ENCODE measurements at places on chromosomes 7 and 10.

GRCh38 chr7:24477398-24478136 lies 95.7 kb upstream of the PALS2 start:
- no peak for DNase-seq

GRCh38 chr10:2425320-2425719 lies 642.0 kb upstream of the PFKP start:
- no peak for DNase-seq

GRCh38 chr10:132879408-132880127 lies 62.8 kb downstream of the CFAP46 start:
- DNase-seq: no peak

DNA sequence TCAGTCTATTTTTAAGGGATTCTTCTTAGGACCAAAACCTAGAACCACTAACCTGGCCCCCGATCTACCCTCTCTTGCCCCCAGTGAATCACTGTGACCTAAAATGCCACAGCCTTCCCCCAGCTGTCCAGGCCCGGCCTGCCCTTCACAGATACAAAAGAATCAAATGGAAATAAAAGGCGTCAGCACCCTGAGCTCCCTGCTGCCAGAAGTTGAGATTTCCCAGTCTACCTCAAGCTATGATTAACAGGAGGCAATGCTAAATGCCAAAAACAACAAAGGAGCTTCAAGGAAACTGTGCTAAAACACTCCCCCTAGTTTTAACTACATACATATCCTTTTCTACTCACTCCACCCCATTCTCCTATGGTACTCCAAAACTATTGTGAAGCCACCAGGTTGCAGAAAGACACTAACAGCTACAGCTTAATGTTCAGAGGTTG lies 67.8 kb downstream of the GSAP start:
- DNase-seq: no peak

GRCh38 chr7:18770822-18771221 lies 275.3 kb downstream of the HDAC9 start:
- no peak for DNase-seq

- no peak for DNase-seq
Observed at GRCh38 chr10:91579329-91579985, 53.4 kb downstream of the PPP1R3C start.

GRCh38 chr7:66921918-66922486 lies 977 bp downstream of the TMEM248 start:
- DNase-seq: no peak

- DNase-seq: no peak
Observed at GRCh38 chr10:36141856-36142560, 499.9 kb upstream of the FZD8 start.

GRCh38 chr7:22610951-22611757 lies 111.2 kb upstream of the STEAP1B start:
- DNase-seq: no peak

- peak; percentile 67 for DNase-seq
Observed at GRCh38 chr7:148264933-148265557, 325.5 kb upstream of the C7orf33 start.

GRCh38 chr10:64465653-64466052 lies 944.5 kb downstream of the REEP3 start:
- no peak for DNase-seq

DNA sequence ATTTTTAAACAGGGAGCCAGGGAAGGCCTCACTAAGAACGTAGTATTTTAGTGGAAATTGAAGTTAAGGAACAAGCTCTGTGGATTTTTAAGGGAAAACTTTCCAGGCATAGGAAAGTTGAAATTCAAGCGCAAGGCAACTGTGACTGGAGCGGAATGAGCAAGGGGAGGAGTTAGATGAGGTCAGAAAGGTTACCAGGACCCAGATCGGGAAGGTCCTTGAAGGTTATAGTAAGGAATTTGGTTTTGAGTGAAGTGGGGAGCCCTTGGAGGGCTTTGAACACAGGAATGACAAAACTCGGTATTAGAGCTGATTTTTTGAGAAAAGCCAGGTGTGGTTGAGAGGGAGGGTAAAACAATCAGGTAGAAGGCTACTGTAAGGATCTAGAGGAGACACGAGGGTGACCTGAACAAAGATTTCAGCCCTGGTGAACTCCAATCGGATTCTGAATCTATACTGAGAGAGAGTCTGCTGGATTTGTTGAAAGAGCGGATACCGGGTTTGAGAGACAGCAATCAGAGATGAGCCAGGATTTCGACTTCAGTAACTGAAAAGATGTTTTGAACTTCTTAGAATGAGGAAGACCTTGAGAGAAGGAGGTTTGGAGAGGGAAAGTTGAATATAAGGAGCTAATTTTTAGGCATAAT lies 1013.9 kb downstream of the NRG3 start:
- no peak for DNase-seq

DNA sequence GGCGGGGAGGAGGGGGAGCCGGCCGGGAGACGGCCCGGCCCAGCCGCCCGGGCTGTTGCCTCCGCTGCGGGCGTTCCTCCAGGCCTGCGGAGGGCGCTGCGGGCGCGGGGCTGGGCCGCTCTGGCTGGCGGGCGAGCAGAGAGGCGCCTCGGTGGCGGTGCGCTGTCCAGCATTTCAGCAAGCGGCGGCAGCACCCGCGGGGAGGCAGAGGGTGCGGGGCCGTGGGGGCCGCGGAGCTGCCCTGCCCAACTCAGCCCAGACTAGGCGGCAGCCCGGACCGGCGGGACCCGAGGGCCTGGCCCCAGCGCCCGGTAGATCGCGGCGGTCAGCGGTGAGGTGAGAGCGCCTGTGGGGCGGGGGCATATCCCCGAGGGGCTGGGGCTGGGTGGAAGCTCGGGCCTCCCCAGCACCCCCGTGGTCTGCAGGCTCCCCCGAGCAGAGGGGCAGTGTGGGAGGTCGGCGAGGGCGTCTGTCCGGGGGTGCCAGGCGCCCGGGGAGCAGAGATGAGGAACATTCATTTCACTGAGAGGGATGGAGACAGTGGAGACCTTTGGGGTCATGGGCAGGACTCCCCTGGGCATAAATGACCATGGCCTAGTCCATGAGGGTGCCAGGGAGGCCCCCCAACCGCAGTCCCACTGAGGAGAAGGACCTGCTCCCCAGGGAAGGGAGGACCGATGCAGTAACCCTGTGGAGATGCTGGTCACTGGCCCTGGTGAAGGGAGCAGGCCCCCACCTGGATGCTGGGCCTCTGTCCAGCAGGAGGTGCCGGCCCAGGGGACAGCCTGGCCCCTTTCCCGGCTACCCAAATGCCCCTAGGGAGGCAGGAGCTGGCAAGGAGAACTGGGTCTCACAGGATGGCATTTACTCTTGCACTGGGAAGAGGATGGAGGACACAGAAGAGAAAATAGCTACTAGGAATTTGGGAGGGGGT lies at the start of gene SRRM3:
SRRM3 (plus strand) TSS at position 165 of the 934 bp plus-strand sequence. CDS start 33,171 bp downstream, outside the sequence.
- peak; percentile 88 for DNase-seq

DNA sequence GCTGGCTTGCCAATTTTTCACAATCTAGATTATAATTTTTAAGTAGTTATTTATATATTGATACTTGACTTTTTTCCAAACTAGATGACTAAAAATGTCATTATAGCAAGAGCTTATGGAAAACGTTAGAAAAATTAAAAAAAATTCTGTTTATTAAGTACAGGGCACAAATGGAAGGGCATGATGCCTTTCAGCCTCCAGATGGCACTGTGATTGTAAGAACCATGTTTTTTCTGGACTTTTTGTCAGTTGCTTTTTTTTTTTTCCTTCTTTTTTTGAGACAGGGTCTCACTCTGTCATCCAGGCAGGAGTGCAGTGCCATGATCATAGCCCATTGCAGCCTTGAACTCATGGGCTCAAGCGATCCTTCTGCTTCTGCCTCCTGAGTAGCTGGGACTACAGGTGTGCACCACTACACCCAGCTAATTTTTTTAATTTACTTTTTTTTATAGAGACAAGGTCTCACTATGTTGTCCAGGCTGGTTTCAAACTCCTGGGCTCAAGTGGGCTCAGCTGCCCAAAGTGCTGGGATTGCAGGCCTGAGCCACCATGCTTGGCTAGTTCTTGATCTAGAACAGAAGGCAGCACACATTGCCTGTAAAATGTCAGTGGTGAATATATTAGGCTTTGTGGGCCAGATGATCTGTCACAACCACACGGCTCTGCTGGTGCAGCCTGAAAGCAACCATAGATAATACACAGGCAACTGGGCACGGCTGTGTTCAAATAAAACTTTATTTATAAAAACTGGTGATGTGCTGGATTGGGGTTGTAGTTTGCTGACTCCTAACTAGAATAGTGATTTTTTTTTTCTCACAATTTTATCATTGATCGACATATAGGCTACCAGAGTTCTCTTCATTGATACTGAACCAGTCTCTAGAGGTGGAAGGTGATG lies 27.4 kb downstream of the UCMA start:
- DNase-seq: no peak

- no peak for DNase-seq
Observed at GRCh38 chr7:140281255-140281654, 104.5 kb upstream of the KDM7A start.

DNA sequence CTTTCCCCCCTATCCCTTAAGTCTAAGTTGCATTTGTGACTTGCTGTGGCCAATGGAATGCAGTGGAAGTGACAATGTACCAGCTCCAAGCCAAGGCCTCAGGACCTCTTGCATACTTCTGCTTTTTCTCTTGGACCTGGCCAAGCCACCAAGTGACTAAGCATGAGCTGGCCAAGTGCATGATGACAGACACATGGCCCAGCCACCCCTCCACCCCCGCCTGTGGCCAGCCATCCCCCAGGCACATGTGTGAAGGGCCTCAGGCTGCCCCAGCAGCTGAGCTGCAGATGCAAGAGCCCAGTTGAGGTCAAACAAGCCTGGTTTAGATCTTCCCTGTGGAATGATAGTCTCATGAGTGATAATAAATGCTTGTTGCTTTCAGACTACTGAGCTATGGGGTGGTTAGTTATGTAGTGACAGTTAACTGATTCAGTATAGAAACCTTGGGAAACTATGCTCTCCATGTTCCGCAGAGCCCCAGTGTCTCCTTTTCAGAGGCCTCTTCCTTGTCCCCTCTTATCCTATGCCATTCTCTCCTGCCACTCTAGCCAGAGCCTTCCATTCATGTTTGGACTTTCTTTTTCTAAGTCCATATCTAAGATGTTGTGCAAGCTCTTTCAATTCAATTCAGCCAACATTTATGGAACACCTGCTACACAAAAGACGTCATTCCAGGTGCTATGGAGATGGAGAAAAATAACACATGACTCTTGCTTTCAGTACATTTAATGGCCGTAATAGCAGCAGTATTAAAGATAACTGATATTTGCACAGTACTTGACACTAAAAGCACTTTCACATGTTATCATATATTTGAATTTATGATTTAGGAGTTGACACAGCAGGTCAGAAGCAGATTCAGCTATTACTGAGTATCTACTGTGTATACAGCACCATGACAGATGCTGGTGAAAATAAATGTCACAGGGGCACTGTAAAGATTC lies 55.5 kb upstream of the LOXL4 start:
- no peak for DNase-seq

GRCh38 chr10:110802090-110802489 lies 69.6 kb upstream of the PDCD4 start:
- DNase-seq: no peak

DNA sequence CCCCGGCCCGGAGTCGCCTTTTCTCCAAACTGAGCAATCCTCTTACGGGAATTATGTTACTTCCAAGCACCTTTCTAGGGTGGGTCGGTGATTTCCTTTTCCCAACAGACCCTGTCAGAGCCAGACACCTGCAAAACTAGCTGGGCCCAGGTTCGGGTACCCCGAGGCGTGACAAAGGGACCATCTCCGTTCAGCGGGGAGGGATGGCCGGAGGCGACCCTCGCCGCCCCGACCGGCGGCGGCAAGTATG lies 445 bp downstream of the PPA1 start:
- DNase-seq: no peak

DNA sequence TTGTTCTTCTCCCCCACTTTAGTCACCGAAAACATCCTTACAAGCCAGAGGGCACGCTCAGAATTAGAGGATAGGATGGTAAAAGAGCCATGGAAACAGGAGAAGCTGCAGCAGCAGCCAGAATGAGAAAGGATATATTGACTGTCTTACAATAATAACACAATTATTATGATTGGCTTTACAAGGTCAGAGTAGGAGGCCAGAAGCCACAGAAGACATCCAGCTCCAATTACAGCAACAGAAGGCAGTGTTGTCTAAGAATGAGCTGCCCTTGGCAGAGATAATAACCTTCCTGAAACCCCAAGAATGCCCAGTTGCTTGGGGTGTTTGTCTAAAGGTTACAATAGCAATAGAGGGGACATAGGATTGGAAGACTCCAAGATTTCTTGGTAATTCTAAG lies 168.8 kb downstream of the C1GALT1 start:
- no peak for DNase-seq

DNA sequence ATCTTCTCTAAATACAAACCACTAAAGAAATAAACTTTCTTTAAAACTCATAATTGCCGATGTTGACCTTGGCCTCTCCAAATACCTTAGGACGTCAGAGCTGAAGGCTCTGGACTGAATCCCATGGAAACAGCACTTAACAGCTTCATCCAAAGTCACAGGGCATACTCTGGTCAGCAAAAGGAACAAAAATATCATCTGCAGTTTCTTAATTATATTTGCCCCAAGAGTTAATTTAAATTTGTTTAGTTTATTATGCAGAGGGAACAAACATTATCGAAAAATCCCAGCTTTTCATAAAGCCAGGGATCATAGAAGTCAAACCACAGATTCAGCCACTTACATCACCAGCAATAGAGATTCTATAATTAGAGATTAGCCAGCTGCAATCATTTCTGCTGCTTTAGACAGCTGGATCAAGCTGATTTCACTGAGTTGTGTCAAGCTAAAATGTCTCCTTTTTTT lies 20.5 kb upstream of the FAM13C start:
- no peak for DNase-seq

DNA sequence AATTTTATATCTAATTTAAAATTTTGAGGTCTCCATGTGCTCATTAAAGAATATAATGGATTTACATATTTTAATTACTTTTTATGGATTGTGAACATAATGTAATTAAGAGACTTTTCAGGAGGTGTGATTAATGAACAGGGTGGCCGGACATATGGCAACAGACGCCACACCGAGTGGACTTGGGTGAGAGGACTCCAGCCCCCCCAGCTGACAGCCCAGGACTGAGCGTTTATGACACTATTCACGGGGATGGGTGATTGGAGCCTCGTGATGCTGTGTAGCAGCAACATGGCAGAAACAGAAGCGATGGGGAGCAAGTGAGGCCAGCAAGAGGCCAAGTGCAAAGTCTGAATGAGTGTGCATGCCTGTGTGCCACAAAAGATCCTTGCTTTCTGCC lies 1176.9 kb downstream of the TYW1 start:
- peak; percentile 52 for DNase-seq

DNA sequence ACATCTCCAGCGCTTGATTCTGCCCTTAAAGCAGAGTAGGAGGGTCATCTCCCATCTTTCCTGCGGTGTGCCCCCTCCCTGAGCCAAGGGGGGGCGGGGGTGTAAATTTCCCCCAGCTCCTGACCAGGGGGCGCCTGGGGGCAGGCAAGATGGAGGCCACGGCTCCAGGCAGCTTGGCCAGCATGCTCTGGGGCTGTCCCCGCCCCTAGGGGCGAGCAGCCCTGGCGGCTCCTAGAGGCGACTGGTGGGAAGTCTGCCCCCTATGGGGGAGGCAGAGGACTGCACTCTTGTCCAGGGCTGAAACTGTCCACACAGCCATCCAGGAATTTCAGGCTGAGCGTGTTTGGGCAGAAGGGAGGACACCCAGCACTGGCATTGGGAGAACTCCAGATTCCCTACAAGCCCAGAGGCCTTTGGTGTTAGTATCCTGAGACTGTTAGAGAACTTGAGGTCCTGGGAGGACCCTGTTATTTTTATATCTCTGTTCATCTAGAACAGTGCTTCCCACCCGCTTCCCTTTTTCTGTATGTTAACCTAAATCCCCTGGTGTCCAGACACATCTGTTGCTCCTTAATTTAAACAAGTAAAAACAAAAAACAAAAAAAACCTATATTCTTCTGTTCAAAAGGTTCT lies 4.6 kb downstream of the STRA8 start:
- no peak for DNase-seq
